ENCODE measurements at places on chromosomes 13 and 19.

GRCh38 chr19:11035441-11036377 is 53.6 kb upstream of the LDLR start:
- DNase-seq: peak; percentile 85

DNA sequence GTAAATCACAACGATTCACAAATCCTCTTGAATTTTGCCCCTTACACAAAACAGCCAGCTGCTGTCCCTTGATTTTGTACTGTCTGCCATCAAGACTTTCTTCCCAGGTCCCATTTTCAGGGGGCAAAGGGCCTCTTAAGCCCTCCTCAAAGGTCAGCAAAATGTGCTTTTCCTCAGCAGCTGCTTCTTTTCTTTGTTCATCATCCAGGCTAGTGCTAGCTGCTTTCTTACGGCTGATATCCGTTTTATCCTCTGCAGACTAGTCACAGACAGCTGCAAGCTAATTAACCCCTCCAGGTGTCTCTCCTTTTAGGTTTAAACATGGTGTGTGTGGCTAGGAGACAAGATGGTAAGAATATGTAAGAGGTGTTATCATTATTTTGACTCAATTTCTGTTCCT is 90.9 kb downstream of the NALCN start:
- DNase-seq: no peak

- DNase-seq: no peak
Observed at GRCh38 chr19:35264268-35265125, 4.3 kb upstream of the USF2 start.

GRCh38 chr13:107834717-107835116 is 380.6 kb downstream of the LIG4 start:
- no peak for DNase-seq

GRCh38 chr13:101455863-101456262 is 3.4 kb downstream of the ITGBL1 start:
- no peak for DNase-seq

GRCh38 chr13:21069561-21070004 is 8.2 kb upstream of the LATS2 start:
- DNase-seq: no peak

DNA sequence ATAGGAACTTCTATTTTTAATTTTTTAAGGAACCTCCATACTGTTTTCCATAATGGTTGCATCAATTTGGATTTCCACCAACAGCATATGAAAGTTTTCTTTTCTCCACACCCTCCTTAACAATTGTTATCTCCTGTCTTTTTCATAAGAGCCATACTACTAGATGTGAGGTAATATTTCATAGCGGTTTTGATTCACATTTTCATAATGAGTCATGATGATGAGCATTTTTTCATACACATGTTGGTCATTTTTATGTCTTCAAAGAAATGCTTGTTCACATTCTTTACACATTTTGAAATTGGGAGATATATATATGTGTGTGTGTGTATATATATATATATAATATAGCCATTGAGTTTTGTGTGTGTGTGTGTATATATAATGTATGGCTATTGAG is 420.3 kb upstream of the PCDH9 start:
- no peak for DNase-seq

DNA sequence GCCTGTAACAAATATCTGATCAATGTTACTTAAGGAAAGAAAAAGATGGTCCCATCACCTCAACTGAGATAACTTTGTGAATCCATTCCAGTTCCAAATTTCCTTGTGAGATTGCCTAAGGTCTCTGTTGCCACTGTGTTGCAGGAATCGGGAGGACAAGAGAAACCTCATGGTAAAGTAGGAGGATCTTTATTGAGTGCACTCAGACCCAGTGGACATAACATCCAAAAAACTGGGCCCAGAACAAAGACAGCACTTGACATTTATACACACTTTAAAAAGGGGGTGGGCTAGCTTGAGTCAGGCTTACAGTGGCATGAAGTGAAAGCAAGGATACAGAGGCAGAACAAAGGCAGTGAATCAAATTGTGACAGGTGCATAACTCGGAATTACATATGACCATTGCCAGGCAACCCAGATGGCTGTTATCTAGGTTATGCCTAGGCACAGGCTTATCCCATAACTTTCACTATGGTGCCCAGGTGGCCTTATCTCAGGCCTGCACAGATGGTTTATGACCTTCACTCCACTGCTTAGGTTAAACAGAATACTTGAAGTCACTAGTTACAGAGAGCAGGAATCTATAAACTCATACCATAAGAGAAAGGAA is 459.4 kb upstream of the PCDH20 start:
- DNase-seq: no peak

GRCh38 chr13:54573186-54573585 is 1544.6 kb downstream of the OLFM4 start:
- no peak for DNase-seq

- no peak for DNase-seq
Observed at GRCh38 chr19:51719251-51719988, 4.4 kb downstream of the HAS1 start.

DNA sequence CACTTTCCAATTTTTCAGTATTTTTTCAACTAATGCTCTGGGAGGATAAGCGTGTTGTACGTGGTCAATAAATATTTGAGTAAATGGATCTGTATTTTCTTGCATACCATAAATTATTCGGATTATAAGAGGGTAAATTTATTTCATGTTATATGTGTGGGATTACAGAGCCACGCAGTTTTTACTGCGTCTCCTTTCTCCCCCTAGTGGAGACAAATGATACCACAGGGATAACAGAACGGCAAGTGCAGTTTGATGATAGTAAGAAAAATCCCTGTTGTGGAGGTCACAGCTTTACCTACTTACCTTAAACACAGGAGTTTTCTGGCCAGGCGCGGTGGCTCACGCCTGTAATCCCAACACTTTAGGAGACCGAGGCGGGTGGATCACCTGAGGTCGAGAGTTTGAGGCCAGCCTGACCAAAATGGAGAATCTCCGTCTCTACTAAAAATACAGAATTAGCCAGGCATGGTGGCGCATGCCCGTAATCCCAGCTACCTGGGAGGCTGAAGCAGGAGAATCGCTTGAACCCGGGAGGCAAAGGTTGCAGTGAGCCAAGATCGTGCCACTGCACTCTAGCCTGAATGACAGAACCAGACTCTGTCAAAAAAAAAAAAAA is 16.8 kb downstream of the MBD3L2B start:
- DNase-seq: no peak

DNA sequence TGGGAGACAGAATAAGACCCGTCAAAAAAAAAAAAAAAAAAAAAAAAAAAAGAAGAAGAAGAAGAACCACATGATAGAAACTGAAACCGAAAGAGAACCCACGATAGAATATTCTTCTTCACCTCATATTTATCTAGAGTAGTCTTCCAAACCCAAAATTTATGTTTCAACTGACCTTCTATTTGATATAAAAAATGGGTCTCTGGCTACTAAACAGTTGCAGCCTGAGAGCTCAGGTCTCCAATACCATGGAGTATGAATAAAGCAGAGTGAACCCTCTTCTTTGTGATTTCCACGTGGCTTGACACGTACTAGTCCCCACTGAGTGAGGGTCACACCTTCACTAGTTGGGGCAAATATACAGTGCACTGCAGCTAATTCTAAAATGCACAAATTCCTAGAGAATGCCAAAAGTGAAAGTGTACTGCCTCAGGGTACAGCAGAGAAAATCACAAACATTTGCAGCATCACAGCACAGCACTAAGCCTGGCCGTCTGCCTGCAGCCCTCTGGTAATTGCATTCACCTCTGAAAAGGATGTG is 30.8 kb upstream of the RFC3 start:
- DNase-seq: peak; percentile 0

DNA sequence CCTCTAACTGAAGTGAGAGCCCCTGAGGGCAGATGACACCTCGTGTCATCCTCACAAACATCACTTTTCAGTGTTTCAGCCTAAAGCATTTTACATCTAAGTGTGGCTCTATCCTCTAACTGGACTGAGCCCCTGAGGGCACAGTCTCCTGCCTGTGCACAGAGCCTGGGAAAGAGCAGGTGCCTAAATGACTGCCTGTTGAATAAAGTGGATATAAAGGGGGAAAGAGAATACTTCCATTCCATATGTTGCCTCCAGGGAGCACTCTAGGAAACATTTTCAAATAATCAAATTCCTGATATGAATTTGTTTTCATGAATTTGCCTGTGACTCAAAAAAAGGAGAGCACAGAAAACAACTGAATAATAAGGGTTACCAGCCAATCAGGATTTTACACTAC is 32.2 kb downstream of the CNMD start:
- DNase-seq: no peak

- DNase-seq: no peak
Observed at GRCh38 chr13:99980824-99981734, 505 bp upstream of the ZIC2 start.

DNA sequence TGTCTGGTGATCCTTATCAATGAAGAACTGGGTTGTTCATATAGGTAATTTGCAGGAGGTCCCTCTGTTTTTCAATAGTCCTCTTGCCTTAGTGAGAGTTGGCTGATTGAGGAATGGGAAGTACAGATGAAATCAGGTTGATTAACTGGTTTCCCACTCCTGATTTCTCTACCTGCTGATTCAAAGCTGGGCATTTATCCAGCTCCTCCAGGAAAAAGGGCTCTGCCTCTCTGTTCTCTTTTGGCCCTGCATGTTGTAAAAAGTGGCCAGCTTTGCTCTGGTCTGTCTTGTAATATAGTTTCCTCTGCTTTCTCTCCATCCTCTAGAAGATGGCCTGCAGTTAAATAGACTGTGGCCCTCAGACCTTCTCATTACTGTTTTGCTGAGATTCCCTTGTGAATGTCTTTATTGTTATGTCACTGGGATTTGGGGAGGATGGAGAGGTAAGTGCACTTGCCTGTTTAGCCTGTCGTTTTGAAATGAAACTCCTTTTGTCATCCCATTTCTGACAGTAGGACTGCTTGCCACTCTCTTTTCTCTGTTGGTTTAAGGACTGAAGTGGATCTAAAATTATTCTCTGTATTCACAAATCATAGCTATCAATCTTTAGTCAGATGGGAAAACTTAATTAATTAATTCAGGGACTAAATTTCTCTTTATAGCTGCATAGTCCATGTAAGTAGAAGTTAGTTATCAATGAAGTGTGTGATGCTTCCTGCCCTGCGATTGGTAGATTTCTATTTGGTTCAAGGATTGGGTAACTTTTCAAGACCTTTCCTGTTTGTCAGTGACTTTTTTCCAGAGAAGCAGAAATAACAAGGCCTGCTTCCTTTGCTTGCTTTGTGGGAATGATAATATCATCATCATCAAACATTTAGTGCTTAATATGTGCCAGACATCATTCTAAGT is 28.5 kb downstream of the GARRE1 start:
- no peak for DNase-seq

DNA sequence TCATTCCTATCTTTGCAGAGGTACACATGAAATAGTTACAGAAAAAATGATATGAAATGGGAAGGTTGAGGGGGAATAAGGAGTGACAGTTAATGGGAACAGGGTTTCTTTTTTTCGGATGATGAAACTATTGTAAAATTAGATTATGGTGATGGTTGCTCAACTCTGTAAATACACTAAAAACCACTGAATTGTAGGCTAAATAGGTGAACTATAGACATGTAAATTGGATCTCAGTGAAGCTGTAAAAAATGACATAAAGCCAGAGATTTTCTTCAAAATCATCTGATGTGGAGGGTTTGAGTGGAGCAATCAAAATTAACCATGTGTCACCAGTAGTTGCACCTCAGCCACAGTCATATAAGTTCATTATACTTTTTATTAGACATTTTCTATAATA is 6.6 kb upstream of the FLT3 start:
- no peak for DNase-seq

DNA sequence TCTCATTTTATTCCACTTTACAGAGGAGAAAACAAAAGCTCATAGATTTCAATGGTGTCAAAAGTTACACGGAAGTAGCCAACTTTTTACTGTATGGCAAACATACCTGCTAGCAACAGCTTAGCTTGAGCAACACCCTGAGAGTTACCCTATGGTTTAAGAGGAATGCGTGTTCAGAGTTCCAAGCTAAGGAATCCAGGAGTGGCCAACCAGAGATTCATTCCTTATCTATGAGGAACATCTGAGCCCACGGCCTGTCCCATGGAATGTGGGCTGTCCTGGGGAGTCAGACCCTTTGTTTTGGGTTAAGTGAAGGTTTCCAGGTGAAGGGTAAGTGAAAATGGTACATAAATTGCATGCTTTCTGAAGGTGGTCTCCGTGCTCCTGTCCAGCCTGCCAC is 67.5 kb downstream of the STARD13 start:
- DNase-seq: no peak

GRCh38 chr13:43495732-43496131 is 291.0 kb downstream of the ENOX1 start:
- DNase-seq: no peak

- DNase-seq: no peak
Observed at GRCh38 chr19:42380155-42380554, 9.9 kb downstream of the CNFN start.

DNA sequence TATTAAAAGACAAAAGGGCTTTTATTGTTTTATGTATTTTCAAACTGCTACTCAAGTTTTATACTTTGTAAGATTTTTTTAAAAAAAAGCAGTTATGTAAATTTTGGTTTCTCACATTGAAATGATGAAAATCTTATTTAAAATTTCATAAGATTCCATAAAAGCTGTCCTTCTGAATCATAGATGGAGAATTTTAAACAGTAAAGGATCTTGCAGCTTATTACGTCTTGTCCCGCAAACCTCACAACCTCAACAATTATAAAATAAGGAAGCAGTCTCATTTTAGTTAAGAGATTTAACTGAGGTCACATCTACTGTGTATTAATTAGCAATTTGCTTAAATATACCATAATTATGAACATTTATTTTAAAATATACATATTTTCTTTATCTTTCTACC is 581.0 kb upstream of the SPRY2 start:
- DNase-seq: no peak

- no peak for DNase-seq
Observed at GRCh38 chr19:709965-710571, 1.3 kb downstream of the PALM start.
